ENCODE measurements at places on chromosomes 6 and 20.

- DNase-seq = no peak
These were observed 3.5 kb downstream of the RING1 start for GRCh38 chr6:33211666-33212422.

DNA sequence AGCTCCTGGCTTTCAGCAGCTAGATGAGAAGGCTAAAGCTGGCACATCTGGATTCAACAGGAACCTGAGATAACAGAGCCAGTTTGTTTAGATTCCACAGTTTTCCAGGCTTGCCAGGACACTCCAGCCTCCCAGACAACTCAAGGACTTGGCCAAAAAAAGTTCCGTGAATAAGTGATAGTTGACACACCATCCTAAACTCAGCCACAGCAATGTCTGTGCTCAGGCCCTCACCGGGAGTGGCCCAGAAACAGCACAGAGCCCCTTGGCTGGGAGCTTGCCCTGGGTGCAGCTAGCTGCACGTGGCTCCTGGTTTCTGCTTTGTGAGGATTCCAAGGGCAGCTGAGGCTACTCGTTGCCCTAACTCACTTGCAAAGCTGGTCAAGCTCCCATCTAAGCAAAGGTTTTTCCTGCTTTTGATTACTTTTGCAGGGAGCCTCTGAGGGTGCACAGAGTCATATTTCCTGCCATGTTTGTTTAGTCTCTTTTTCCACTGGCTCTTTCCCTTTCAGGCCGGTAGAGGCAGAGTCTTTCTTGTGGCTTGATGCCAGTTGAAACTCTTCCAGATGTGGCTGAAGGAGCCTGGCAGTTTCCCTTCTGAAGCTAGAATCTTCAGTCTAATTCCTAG lies 118.3 kb upstream of the ECI2 start:
- no peak for DNase-seq

DNA sequence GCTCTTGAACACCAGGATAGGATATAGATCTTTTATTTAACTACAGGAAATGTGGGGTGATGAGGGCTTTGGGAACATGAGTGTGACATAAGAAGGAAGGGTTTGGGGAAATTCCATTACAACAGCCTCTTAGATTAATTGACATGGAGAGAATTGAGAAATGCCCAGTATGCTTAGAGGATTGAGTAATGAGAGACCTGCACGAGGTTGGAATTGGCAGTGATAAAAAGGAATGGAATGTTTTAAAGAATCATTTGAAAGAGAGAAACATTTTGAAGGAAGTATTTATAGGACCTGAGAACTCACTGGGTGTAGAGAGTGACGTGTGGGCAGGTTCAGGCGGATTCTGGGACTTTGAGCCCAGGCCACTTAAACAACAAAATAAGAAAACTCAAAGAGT lies 227.0 kb downstream of the BMP2 start:
- DNase-seq = no peak

- no peak for DNase-seq
These were observed 141.1 kb downstream of the PDSS2 start for GRCh38 chr6:107318100-107318736.

- no peak for DNase-seq
These were observed 77.9 kb downstream of the MRPL14 start for GRCh38 chr6:44049163-44049988.

DNA sequence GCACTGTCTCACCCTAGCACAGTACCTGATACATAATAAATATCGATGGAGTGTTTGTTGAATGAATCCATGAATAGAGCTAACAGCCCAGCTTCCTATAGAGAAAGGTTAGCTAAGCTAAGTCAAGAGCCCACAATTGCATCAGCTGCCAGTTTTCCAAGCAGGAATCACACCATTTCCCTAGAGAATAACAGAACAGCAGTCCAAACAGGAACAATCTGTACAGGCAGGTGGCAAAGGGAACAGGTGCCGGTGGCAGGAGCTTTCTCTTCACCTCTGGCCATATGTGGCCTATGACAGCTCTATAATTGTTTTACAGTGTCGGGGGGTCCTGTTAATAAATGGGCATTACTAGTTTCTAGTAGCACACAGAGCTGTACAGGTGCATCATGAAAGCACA lies 38.8 kb downstream of the ISM1 start:
- DNase-seq = no peak

DNA sequence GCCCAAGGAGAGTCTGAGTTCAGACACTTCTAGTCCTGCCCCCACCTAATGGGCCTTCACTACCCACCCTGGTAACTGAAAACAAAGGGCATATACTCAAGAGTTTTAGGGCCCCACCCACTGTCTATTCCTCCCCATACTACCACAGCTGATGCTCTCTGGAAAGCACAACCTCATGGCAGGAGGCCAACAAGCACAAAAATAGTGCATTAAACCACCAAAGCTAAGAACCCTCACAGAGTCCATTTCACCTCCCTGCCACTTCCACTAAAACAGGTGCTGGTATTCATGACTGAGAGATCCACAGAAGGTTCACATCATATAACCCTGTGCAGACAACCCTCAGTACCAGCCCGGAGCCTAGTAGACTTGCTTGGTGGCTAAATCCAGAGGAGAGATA lies 132.1 kb upstream of the ADGRB3 start:
- no peak for DNase-seq

All from stimulated activated CD4-positive, alpha-beta T cell treated with anti-CD3 and anti-CD28 coated beads, Interleukin-15, amount 100 ng/mL, for 1 hour (primary cell).